ENCODE measurements at places on chromosomes 4 and X.

GRCh38 chr4:73575660-73576059 lies 44.6 kb downstream of the RASSF6 start:
- DNase-seq, result no peak

DNA sequence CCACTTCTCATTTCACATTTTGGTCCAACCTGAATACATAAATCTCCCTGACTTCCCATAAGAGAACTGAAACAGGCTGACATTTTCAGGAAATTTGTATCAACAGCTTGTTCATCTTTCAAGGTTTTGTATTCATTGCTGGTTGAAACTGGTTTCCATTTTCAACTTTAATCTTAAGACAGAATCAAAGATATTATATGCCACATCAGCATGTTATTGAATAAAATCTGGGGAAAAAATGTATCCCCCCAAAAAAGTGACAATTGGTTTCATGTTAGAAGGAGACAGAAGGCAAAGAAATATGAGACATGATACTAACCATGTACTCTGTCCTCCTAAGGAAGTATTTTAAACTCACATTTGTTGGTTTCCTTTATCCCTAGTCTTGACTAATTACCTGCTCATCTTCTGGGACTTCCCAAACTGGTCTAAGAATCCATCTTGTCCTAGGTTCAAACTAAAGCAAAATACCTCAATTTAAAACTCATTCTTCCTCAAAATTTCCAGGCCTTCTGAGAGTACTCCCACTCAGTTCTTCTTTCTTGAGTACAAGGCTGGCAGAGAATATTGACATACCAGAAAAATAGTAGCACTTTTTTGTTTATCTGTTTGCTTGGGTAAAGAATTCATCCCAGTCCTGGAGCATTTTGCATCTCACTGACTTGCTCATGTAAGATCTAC lies 3.1 kb upstream of the ANTXR2 start:
- no peak for DNase-seq

DNA sequence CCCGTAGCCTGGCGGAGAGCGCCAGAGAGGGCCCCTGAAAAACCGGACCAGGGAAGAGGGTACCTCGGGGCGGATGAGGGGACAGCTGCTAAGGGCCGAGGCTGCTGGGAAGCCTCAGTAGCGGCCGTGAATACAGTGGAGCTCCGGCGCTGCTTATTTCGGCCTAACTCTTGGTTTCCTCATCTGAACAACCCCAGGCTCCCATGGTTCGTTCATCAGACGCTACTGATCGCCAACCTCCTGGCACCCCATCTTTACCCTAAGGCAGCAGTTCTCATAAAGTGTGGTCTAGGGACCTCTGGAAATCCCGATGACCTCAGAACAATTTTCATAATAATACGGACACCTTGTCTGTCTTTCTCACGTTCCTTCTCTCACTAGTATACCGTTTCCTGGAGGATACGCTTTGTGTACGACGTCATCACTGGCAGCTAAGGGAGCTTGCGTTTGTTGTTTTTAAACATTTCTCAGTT lies 645 bp upstream of the RAB28 start:
- DNase-seq, result peak; percentile 50

DNA sequence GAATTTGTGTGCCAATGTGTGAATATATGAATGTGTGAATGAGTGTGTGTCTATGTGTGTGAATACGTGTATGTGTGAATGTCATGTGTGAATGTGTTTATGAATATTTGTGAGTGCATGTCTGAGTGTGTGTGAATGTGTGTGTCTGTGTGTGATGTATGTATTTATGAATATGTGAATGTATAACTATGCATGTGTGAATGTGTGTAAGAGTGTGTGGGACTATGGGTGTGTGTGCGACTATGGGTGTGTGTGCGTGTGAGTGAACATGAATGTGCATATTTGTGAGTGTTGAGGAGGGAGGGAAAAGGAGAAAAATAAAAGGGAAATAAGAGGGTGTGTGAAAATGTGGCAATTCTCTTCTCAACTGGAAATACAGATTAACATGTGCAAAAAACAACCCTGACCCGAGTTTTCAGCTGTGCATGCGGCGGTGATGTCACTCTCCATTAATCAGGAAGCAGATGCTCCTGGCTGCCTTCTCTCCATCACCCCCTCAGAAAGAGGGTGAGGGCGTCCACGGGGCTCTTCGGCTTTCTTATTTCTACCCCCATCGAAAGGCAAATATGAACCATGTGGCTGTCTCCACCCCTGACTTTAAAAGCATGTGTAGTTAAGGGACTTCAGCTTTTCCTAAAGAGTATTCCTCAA lies 219.8 kb downstream of the MAML3 start:
- DNase-seq, result peak; percentile 39

DNA sequence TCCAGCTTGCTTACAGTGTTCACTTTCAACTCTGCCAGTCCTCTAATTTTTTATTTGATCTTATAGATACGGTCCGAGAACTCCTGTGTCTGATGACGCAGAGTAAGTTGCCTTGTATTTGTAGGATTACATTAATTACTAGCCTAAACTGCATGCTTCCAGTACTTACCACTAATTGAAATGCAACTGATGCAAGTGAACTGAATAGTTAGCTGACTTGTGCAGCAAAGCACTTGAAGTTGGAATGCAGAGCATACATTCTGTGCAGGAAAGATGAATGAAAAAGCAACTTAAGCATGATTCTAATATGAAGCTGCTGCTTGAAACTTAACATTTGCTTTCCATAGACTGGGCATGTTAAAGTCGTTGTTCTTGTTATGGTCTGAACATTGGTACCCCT lies 100.9 kb downstream of the LIMCH1 start:
- DNase-seq, result no peak

DNA sequence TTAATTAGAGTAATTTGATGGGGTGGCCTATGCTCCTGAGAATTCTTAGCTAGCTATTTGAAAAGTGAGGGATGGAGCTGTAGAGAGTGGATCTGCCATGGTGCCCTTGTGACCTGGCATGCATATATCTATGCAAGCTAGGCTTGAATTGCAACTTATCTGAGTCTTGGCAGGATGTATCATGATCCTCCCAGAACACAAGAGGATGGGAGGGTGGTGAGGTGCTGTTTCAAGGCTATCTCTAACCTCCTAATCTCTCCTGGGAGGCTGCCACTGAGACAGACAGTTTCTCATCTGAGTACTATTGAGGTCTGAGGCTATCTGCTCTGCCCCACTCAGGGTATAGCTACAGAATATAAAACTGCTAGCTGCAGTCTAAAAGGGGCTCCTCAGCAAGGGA lies 56.6 kb downstream of the BRCC3 start:
- DNase-seq, result no peak

DNA sequence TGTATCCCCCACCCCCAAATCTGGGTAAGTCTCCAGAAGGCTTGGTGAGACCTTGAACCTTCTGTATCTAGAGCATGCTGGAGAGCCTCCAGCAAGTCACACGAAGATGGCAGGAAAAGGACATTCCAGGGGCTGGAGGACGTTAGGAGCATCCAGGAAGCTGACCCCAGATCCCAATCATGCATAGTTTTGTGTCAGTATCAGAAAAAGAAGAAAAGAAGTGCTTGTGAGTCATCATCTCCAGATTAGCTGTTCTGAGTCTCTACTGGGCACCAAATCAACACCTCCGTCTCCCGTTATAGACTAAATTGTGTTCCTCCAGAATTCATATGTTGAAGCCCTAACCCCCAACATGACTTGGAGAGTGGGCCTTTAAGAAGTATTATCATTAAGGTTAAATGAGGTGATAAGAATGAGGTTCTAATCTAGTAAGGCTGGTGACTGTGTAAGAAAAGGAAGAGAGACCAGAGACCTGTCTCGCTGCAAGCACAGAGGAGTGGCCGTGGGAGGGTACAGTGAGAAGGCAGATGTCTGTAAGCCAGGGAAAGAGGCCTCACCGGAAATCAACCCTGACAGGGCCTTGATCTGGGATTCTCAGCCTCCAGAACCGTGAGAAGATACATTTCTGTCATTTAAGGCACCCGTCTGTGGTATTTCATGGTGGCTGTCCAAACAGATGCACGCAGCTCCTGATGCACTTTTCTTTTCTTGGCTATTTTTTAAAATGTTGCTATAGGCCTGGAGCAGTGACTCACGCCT lies 38.1 kb upstream of the CLDN24 start:
- peak; percentile 52 for DNase-seq

- DNase-seq, result no peak
These were observed 107.3 kb upstream of the CNKSR2 start for GRCh38 chrX:21266949-21267348.

GRCh38 chrX:105635794-105636193 lies 186.5 kb upstream of the NRK start:
- no peak for DNase-seq

- DNase-seq, result no peak
These were observed 50.2 kb downstream of the WDR44 start for GRCh38 chrX:118396113-118396512.

DNA sequence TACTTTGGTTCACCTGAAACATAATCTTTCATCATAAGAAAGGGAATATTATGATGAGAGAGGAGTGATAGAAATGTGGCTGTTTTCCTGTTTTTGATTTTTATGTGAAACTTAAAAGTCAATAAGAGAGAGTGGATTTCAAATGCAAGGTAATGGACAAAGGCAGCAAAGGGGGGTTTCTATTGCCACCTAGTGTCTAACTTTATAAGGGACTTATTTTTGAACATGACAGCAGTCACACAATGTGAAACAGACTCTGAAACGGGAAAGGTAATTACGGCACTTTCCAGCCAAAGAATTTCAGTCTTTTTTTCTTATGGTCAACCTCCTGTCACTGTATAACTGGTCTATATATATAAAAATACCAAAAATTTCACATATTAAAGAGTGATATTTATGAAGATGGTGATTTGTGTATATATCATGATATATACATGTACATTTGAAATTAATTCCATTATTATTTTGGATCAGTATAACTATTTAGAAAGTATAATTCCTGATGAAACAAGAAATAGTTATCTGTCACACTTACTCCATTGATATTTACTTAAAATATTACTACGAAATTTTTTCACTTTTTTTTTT lies 127.1 kb downstream of the FBXO8 start:
- DNase-seq, result peak; percentile 67

Data from lung microvascular endothelial cell (primary cell).